ENCODE measurements at places on chromosomes 1 and 21.
A peak's percentile ranks its signal among the peaks of the same experiment; 100 is the strongest.

DNA sequence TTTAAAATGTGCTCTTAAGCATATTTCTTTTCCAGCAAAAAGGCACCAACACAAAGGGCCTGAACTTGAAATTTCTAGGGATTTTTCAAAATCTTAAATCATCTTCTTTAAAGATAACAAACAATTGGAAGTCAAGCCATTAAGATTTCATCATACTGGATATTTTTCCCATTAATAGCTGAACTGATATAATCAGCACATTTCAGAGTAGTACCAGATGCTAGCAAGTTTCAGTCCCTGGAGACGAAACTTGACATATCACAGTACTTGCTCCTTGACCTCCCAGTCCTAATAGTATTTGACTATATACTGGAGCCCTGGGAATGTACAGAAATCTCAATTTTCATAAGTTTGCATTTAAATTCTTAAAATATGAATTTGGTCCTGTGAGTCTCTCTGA lies 10.2 kb upstream of the CDC7 start:
- DNase-seq = no peak

DNA sequence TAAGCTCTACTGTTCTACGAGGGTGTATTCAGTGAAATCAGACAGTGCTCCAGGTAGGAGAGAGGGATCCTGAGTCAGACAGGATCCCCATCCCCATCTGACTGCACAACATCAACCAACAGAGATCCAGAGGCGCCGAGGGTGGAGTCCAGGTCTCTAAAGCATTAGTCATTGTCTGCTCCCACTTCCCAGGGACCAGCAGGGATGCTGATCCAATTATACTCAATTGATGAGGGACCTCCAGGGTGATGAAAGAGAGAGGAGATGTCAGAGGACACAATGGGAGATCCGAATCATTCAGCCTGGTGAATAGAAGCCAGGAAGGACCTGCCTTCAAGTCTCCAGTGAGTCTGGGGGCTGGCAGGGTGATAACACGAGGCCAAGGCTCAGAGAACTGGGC lies 39.5 kb upstream of the STMN1 start:
- no peak for DNase-seq

GRCh38 chr21:41962425-41962966 lies 8.7 kb upstream of the C2CD2 start:
- DNase-seq = no peak

DNA sequence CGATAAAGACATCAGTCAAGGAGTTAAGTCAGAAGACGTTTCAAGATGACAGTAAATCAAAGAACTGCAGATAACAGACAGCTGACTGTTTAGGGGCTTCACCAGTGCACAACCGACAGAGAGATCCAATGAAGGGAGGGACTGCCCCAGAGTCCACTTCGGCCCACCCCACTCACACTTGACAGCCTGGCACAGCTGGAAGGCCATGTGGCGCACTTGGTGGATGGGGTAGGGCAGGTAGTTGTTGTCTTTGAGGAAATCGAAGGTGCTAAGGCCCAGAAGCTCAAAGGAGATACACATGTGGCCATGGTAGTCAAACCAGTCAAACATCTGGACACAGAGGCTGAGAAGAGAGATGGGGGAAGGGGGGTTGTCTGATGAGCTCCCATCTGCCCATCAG lies 4.4 kb upstream of the SCAMP3 start:
- no peak for DNase-seq

- DNase-seq = no peak
Measured at GRCh38 chr1:230157420-230158390, 90.7 kb downstream of the GALNT2 start.

GRCh38 chr1:206866062-206866461 lies 639 bp downstream of the IL20 start:
- DNase-seq = no peak

GRCh38 chr1:214380396-214380795 lies 99.4 kb downstream of the SMYD2 start:
- DNase-seq = peak; percentile 74

DNA sequence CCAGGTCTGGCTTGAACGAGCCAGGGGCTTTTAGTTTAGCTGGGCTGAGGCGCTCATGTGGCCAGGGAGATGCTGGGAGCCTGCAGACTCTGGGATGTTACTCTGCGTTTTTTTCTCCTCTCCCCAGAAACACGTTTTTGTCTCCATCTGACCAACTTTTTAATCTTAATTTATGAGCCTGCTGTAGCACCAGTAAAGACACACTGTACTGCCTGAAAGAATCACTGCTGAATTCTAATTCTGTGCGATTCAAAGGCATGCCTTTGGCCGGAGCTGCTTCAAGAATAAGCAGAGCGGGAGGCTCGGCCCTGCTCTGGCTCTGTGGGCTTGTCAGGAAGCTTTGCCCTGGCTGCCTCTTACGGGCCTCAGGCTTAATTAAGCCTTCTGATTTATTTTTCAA lies 129.5 kb downstream of the CAMTA1 start:
- no peak for DNase-seq

- DNase-seq = no peak
Measured at GRCh38 chr1:55768327-55768952, 553.3 kb upstream of the USP24 start.

DNA sequence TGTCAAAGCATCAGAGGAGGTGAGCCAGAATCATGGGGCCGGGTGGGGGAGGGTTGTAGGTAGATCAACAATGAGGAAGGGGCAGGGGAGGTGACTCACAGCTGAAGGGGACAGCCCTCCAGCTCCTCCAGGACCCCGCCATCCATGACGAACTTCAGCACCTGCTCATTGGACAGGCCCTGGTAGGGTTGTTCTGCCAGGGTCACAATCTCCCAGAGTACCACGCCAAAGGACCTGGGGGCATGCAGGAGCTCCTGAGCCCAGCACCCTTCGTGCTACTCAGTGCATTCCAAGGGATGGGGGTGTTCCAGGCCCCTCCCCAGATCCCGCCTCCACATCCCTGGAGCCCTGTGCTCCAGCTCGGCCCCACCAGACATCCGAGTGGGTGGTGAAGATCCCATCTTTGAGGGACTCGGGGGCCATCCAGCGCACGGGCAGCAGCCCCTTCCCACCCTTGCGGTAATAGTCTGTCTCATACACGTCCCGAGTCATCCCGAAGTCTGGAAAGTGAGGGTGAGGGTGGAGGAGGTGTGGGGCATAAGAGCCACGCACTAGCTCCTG lies 17.5 kb downstream of the INSRR start:
- no peak for DNase-seq

DNA sequence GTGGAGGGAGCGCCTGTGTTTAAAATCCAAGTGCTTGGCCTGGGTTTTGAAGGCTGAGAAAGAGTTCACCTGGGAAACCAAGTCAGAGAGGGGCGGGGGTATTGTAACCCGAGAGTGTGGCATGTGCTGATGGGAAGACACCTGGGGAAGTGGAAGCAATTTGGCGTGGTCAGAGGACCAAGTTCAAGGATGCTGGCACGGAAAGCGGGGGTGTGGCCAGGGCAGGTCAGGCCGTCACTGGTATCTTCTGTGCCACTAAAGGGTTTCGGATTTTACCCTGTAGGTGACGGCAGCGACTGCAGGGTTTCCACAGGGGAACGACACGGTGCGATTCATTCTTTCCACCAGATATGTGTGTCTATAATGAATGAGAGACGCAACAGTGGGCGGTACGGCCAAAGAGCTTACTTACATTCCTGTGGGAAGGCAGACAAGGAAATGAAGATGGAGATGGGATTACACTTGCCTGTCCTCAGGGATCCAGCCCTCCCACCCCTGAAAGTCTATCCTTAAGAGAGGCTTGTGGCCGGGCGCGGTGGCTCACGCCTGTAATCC lies 31.3 kb downstream of the CA6 start:
- DNase-seq = no peak

DNA sequence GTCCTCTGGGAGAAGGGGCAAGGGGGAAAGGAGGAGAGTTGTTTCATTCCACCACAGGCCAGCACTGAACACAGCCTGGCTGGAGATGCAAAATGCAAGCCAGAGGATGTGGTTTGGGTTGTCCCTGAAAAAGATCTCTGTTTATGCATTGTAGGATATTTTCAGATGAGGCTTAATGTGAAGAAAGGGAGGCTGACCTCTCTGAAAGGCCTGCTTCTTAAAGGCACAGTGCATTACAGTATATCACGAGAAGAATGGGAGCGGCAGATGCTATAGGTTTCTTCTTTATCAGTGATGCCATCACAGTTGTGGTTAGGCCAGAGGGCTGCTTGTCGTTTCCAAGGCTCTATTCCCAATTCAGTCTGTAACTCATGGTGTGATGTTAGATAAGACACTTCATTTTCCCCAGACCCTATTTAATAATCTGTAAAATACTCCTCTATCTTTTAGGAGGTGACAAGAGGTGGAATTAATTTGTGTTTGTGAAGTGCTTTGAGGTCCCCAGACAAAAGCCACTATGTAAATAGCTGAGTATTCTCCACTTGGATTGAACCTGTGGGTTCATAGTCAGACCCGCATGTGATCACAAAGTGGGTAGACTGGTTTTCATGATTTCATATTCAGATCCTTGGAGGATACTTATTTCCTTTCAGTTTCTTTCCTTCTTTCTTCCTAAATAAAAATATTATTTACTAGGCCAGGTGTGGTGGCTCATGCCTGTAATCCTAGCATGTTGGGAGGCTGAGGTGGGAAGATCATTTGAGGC lies 76.5 kb upstream of the WDR26 start:
- no peak for DNase-seq

DNA sequence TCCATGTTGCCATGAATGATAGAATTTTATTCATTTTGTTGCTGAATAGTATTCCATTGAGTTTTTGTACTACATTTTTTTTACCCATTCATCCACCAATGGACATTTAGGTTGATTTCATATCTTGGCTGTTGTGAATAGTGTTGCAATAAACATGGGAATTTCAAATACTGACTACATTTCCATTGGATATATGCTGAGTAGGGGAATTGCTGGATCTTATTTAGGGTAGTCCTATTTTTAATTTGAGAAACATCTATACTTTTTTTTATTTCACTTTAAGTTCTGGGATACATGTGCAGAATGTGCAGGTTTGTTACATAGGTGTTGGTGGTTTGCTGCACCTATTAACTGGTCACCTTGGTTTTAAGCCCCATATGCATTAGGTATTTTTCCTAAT lies 38.8 kb upstream of the TNFSF4 start:
- no peak for DNase-seq

- DNase-seq = no peak
Measured at GRCh38 chr1:48581270-48581669, 109.3 kb upstream of the SPATA6 start.

DNA sequence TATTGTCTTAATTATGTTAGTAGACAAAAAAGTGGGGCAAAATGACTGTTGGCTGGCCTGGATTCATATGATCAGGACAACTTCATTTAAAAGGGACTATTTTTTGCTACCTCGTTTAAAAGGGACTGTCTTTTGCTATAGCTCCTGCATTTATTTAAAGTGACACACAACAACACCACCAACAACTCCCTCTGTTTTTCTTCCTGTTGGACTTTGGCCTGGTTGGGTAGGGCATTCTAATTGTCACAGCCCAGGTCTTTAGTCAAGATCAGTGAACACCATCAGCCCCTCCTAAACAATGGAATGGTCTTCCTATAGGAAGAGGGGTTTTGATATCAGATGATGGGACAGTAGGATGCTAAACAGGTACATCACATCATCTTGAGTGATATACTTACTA lies 241.8 kb downstream of the GPR52 start:
- no peak for DNase-seq

- peak; percentile 25 for DNase-seq
Measured at GRCh38 chr1:60621368-60621851, 461.0 kb upstream of the NFIA start.

- no peak for DNase-seq
Measured at GRCh38 chr1:99957818-99958217, 12.0 kb upstream of the SLC35A3 start.

DNA sequence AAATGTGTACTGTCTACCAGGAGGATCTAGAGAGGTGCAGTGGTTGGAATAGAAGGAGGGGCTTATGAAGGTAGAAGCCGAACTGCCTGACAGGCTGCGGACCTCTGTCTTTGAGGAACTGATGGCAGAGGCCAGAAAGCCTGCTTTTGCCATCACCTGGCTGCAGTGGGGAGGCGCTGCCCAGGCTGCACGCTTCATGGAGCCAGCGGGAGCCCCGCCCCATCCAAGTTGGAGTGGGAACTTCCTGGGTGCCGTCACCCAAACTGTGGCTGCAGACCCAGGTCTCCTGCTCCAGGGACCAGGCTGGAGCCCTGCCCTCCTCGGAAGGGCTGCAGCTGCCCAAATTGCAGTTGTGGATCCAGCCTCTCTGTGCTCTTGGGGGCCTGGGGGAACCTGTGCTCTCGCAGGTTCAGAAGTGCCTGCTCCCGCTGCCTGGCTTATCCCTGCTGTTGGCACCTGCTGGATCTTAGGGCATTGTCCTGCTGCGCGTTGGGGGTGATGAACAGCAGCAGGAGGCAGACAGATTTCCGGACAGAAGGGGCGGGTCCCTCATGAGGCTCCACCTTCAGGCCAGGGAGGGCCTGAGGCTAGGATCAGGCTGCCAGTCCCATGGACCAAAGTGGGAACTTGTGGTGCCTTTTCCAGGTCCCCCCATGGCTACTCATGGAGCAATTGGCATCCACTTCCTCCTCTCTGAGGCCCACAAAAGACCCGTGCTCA lies 118.0 kb upstream of the PLPPR4 start:
- no peak for DNase-seq

GRCh38 chr1:16082283-16083038 lies 9.0 kb upstream of the FAM131C start:
- peak; percentile 52 for DNase-seq

DNA sequence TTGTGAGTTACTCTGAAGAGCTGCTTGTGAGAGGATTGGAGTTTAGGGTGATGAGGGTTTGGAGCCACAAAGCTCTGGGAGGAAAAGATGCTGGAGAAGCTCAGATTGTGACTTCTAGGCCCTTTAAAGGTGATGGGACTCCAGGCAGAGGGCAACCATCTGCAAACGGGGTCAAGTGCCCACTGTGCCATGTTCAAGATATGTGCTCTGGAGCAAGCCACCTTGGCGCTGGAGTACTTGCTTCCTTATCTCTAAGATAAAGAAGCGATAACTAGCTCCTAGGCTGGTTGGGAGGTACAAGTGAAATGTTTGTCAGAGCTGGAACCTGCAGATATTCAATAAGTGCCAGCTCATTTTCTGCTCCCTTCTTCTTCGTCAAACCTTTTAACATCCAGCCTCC lies 14.3 kb upstream of the FOXE3 start:
- no peak for DNase-seq

DNA sequence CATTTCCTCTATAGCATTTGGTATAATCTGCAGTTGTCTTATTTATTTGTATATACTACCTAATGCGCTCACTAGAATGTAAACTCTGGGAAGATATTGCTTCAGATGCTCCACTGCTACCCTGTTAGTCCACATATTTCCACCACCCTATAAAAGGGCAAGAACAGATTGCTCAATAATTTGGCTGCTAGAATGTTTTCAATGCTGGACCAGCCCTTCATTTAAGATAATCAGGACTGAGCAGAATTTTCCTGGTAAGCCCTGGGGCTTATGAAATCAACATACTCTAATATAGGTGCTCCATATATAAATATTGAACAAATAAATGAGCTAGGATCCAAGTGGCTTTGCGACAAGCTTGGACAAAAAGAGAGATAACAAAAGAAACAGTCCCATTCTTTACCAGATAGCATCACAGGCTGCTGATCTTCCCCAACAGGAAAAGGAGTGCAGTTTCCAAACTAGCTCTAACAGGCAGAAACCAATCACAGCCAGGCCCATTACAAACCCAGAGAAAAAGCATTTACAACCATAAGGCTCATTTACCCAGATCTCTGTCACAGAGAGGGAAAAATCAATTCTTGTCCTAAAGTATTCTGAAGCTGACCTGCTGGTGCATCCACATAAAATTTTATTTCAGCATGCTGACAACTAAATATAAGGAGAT lies 8.3 kb downstream of the BCAR3 start:
- DNase-seq = peak; percentile 73

GRCh38 chr1:26719205-26719604 lies 23.4 kb downstream of the ARID1A start:
- no peak for DNase-seq

GRCh38 chr1:228994676-228995594 lies 259.7 kb downstream of the RHOU start:
- DNase-seq = no peak

Data from prostate gland (tissue), 2 donors.